ENCODE measurements at places on chromosomes 16 and 17.

DNA sequence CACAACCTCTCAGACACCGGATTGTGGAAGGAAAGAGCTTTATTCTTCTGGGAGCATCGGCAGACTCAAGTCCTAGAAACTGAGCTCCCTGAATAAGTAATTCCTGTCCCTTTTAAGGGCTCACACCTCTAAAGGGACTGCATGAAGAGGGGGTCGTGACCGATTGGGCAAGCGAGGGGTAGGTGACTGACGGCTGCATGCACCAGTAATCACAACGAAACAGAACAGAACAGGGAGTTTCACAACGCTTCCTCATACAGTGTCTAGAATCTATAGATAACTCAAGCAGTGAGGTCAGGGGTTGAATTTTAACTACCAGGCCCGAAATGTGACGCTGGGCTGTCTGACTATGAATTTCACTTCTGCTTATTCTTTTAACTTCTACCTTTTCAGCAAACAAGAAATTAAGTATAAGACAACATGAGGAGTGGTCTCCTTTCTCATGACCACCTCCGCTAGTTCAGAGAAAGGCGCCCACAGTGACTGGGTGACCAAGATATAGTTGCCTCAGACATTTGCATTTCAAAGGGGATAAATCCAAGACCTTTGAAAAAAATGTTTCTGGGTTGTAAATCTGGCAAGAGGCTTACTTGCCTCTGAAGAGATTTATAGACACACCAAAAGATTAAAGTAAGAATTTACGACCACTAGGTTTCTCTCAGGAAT lies 88.4 kb upstream of the ATF7IP2 start:
- DNase-seq, result peak; percentile 95

GRCh38 chr17:73285916-73286862 lies 24.5 kb upstream of the CPSF4L start:
- DNase-seq, result no peak

GRCh38 chr16:66366433-66367299 lies at the start of gene CDH5:
Gene CDH5, plus strand, starts transcription at chr16:66366691. Its CDS starts 12,647 bp downstream, at chr16:66379338.
- no peak for DNase-seq

DNA sequence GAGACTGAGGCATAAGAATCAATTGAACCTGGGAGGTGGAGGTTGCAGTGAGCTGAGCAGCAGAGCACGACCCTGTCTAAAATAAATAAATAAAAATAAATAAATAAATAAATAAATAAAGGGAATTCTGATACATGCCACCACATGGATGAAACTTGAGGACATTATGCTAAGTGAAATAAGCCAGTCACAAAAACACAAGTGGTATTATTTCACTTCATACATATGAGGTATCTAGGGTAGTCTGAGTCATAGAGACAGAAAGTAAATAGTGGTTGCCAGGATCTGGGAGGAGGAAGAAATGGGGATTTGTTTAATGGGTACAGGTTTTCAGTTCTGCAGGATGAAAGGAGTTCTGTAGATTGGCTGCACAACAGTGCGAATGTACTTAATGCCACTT lies 16.3 kb downstream of the PIPOX start:
- no peak for DNase-seq

- no peak for DNase-seq
Observed at GRCh38 chr17:83077939-83078338, 1.5 kb upstream of the METRNL start.

DNA sequence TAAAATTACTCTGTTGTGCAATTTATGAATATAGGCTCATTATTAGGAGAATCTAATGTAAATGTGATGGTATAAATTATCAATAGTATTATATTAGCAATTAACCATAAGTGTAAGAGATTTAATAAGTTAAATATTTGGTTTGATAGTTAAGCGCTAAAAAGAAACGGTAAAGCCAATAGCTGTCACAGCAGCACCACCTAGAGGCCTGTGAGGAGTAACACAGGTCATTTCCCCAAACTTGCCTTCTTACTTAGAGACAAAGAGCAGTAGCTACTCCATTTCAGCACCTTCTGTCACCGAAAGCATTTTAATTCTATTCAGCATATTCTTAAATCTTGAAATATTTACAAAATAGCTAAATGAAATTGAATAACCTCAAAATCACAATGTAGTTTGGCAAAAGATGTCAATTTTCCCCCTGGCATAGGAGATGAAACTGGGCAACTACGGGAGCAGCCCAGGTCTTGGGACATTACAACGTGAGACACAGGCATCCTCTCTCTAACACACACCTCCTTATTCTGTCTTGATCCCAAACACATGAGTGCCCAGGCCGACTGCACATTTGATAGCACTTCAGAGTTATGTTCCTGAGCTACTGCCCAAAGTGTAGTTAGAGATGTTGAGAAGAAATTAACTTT lies 14.3 kb upstream of the DYNLRB2 start:
- peak; percentile 29 for DNase-seq

GRCh38 chr17:21218101-21218500 lies 4.1 kb upstream of the TMEM11 start:
- no peak for DNase-seq

DNA sequence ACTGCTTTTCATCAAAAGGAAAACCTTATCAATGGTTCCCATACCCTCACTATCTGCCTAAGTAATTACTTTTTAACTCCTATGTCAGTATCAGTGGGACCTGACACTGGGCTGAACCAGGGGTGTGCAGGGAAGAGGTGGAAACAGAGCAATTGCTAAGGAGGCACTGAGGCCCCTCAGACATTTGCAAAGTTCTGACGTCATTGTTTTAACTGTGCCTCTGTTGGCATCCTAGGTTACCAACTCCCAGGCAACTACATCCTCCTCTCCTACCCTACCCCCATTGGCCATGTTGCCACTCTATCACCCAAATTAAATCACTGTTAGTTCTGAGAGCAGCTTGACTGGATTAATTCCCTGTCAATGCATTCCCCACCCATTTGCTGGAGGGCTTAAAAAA lies 8.0 kb upstream of the WWOX start:
- DNase-seq, result no peak

DNA sequence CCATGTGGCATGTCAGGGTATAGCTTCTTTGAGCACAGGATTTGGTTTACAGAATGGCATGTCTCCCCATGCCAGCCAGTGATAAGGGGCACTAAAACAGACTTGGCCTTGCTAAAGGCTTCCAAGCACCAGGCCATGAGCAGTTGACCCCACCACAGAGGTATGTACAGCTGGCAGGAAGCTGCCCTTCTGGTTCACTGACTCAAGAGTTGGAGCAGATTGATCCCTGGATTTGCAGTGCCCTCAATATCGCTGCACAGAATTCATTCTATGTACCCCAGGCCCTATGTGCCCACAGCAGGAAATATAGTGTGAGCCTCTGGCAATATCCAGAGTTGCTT lies 24.3 kb downstream of the HLF start:
- no peak for DNase-seq

GRCh38 chr16:74813109-74813641 lies 38.6 kb upstream of the FA2H start:
- DNase-seq, result peak; percentile 37

GRCh38 chr16:66084306-66084705 lies 282.2 kb upstream of the CDH5 start:
- no peak for DNase-seq

DNA sequence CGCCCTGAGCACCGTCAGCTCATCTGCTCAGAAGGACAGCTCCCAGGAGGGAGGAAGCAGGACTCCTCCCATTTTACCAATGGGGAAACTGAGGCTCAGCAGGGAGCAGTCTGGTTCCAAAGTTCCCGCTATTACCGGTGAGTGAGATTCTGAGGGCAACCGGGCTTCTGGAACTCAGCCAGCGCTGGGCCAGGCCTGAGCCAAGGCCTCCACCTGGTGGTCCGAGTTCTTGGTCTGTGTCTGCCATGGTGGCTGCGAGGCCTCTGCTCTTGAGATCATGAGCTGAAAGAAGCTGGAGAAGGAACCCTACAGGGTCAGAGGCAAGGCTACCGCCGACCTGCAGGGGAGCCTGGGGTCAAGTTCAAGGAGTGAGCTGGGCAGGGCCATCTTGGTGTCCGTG lies 110.8 kb upstream of the GSE1 start:
- no peak for DNase-seq

- DNase-seq, result no peak
Observed at GRCh38 chr16:13463619-13464018, 456.3 kb upstream of the ERCC4 start.

All from GM12864 (cell line).